Left lobe of liver (tissue), 2 donors: ENCODE measurements at places on chromosomes 6 and 20. TPM values are rescaled to one million over a fixed set of nuclear protein-coding genes. Genes with fewer than 3 reads are reported as not detected.

DNA sequence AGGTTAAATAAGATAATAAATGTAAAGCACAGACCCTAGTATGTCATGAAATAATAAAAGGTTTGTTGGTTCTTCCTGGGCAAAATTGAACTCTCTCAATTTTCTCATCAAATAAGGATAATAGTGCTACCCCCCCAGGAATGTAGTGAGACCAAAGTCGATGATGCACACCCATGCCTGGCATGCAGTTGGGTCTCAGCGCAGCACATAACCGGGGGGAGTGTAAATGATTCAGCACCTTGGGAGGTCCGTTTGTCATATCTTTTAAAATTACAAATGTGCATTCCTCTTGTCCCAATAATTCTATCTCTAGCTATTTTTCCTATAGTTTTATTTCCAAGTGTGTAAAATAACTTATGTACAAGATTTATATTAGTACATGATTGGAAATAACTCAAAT is 31.3 kb upstream of the CCDC167 start:
- no peak for DNase-seq

GRCh38 chr6:128005009-128005408 is 104.2 kb upstream of the THEMIS start:
- no peak for DNase-seq

Gene C6orf120
- 18.9 TPM for total RNA-seq

DNA sequence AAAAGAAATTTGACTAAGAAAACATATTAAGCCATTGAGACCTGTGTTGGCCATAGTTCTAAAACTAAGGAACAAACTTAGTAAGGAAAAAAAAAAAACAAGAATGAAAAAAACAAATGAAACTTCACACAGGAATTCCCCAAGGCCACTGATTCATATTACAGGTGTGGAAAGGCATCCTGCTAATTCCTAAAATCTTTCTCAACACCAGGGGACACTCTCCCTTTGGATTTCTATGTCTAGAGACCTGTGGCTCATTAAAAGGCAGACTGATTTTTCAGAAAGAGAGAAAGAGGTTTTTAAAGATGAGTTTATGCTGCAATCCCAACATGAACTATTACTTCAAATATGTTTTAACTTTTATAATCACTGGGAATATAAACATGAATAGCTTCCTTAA is at the start of gene OR12D1:
Gene OR12D1, plus strand, starts transcription at position 341 of the 400 bp plus-strand sequence.
- DNase-seq = no peak

GRCh38 chr20:34689486-34689885 is 12.6 kb upstream of the PIGU start:
- no peak for DNase-seq

DNA sequence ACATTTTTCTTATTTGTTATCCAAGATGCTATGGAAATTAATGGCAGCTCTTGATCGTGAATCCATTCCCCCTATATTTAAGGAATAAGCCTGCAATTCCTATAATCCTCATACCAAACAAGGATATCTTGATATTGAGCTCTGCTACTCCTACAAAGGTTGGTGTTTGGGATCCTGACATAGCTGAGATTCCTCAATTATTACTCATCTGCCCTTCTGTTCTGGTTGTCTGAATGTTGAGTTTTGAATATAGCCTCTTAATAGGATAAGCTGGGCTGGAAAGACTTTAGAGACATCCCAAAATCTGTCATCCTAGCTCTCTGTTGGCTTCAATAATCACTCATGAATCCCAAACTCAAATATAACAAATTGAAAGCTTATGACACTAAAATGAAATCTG is 49.9 kb downstream of the CLIC5 start:
- DNase-seq = no peak

- no peak for DNase-seq
These were observed 842 bp downstream of the POLR1C start for GRCh38 chr6:43517505-43518357.

DNA sequence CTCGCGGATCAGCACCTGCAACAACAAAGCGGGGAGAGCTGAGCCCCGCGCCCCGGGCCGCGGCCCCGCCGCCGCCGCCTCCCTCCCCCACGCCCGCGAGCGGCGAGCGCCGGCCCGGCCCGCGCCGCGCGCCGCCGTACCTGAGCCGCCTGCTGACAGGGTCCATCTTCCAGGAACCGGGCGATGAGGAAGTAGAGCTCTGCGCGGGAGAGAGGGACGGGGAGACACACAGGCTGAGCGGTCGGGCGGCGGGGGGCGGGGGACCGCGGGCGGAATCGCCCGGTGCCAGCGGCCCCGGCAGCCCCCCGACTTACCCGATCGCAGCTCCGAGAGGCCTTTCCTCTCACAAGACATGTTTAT is 359 bp downstream of the PHIP start:
- no peak for DNase-seq

Gene MYCT1
- 3.3 TPM for total RNA-seq

- DNase-seq = no peak
These were observed 67.2 kb downstream of the PKIB start for GRCh38 chr6:122677406-122677805.
